ENCODE measurements at places on chromosomes 1 and 21.
A peak's percentile ranks its signal among the peaks of the same experiment; 100 is the strongest.

- DNase-seq, result no peak
Measured at GRCh38 chr1:201181323-201181722, 9.3 kb upstream of the IGFN1 start.

- DNase-seq, result peak; percentile 60
Measured at GRCh38 chr1:31703431-31704270, at the start of gene COL16A1. Gene COL16A1, minus strand, starts transcription at chr1:31704017. Its CDS starts 1,824 bp downstream, at chr1:31702193.

DNA sequence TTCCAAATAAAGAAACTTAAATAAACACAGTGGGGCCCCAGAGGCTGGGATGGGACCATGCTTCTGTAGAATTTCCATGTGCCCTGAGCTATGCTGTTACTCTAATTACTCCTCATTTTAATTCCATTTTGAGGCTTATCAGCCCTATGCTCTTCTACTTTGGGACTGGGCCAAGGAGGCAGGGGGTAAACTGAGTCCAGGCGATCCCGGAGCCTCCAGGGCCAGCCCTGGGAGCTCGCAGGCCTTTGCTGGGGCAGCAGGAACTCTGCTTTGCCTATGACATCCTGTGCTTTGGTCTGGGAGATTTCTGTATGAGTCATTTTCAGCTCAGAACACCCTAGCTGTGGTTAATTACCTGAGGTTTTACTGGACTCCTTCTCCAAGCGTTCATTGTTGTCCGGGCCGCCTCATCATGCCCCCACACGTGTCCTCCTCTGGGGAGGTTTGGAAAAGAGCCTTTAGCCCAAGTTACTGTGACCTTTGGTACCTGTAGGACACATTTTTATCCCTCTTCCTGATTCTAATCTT lies 95.7 kb downstream of the RHOU start:
- DNase-seq, result peak; percentile 90

DNA sequence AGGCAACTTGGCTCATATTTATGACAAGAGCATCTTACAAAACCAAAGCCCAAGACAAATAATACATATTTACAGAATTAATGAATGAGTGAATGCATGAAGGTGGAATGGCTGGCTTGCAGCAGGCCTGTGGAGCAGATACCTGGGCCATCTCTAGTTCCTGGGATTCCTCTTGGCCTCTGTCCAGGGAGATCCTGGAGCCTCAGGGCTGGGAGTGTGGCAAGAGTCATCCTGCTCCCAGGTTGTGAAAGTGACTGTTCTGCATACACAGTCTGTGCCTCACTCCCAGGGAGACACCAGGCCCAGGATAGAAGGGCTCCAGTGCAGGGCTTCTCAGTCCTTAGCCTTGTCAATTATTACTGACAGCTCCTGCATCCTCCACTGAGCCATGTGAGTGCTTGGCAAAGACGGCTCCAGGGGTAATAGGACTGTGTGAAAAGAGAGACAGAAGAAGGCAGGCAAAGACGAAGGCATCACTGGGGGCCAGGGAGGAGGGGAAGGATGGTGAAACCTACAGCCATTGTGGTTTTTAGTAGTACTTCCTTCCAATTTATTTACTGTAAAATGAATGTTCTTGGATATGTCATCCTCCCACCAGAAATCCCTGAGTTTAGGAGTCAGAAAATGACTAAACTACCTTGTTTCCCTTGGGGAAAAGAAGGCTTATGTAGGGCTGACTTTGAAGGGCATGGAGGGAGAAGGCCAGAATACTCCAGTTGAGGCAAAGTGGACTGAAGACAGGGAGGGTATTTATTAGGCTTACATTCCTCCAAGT lies 14.3 kb upstream of the KPRP start:
- DNase-seq, result no peak

- DNase-seq, result no peak
Measured at GRCh38 chr1:171107262-171107940, 16.7 kb downstream of the FMO3 start.

DNA sequence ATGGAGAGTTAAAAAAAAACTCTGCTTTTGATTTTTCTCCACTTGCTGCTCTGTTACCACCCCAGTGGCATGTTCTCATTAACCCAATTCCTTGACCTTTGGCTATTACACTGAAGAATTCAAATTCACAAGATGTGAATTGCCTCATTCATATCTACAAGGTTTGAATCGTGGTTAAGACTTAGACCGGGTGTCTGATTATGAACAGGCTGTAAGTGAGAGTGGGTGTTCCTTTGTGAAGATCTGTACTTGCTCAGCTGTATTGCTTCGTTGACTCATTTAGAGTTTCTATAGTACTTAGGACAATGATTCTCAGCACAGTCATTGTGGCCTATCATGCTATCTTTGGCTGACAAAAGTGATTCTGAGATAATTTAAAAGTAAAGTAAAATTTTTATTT lies 36.4 kb downstream of the DNM3 start:
- no peak for DNase-seq

GRCh38 chr1:234502785-234503184 lies 23.8 kb upstream of the TARBP1 start:
- DNase-seq, result no peak

DNA sequence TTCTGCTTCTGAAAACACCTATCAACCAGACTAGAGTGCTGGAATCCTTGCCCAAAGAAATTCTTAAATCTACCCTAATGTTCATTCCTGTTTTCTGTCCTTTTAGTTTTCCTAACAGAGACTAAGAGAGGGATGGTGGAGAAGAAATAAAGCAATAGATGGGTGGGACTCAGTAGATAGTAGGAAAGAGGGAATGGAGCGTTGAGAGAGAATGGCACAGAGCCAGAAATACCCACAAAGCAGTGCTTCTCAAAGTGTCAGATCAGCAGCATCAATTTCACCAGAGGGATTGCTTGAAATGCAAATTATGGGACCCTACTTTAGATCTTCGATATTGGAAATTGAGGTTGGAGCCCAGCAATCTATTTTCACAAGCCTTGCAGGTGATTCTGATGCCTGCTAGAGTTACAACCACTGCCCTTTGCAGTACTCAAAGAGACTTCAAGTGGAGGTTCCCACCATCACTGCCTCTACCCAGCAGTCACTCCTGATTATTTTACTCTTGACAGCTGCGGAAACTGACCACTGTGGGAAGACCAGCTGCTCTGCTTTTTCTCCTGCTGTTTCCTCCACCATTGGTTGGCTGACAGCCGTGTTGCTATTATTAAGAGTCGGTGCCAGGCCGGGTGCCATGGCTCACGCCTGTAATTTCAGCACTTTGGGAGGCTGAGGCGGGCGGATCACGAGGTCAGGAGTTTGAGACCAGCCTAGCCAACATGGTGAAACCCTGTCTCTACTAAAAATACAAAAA lies 11.4 kb upstream of the PRPF3 start:
- DNase-seq, result no peak

DNA sequence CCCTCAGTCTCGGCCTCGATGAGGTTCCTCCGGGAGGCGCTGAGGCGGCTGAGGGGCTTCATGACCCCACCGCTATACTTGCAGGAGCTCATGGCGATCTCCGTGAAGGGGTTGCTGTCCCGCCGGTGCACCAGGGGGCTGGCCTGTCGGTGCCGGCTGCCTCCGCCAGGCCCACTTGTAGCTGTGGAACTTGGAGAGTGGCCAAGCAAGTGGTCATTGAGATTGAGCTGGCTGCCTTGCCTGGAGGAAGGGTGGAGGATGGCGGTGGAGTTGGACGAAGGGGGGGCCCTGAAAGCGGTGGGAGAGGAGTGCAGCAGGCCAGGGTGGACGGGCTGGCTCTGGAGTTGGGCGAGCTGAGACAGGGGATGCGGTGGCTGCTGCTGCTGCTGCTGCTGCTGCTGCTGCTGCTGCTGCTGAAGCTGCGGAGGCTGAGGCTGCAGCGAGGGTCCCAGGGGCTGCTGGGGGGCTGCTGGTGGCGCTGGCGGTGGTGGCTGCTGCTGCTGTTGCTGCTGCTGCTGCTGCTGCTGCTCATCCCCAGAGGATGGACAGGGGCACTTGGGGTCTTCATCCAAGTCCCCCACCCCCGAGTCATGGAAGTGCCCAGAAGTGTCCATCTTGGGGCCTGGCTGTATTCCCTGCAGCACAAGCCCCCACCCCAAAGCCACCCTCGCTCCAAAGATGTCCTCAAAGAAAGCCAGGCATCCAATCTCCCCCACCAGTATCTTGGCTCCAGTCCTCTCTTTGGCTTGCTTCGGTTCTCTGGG lies 548 bp downstream of the KCNN3 start:
- no peak for DNase-seq

GRCh38 chr1:203239081-203239480 lies 9.6 kb upstream of the CHIT1 start:
- no peak for DNase-seq

GRCh38 chr1:178143730-178144690 lies 50.1 kb downstream of the RASAL2 start:
- DNase-seq, result no peak

DNA sequence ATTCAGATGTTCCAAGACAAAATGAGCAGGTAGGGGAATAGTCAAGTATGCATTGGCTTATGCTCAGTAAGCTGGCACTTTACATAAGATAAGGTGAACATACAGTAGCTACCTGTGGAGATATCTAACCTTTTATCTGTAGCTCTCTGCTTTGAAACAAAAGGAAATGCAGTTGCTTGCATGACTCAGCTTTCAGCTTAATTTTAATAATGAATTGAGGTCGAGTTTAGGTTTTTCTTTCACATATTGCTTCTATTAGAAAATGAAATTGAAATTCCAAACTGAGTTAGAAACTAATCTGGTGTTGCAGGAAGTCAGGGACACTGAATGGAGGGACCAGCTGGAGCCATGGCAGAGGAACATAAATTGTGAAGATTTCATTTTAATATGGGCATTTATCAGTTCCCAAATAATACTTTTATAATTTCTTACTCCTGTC lies 8.3 kb downstream of the FRRS1 start:
- DNase-seq, result no peak

- no peak for DNase-seq
Measured at GRCh38 chr1:18776777-18777176, 82.7 kb downstream of the TAS1R2 start.

DNA sequence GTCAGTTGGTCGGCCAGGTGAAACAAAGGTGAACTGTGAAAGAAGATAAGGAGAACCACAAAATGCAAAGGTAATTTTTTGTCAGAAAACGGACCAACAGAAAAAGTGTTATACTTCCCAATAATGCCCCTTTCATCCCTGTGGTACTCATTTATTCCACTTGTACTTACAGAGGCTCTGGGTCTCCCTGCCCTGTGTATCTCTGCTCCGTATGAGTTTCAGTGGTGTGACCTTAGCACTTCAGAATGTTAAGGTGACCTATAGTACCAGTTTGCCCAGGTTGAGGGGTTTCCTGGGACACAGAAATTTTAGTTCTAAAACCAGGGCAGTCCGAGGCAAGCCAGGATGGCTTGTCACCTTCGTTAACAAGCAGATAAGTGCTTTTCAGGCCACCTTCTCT lies 254.8 kb downstream of the OLFM3 start:
- DNase-seq, result no peak

GRCh38 chr21:26655460-26655859 lies 82.4 kb upstream of the CYYR1 start:
- no peak for DNase-seq

DNA sequence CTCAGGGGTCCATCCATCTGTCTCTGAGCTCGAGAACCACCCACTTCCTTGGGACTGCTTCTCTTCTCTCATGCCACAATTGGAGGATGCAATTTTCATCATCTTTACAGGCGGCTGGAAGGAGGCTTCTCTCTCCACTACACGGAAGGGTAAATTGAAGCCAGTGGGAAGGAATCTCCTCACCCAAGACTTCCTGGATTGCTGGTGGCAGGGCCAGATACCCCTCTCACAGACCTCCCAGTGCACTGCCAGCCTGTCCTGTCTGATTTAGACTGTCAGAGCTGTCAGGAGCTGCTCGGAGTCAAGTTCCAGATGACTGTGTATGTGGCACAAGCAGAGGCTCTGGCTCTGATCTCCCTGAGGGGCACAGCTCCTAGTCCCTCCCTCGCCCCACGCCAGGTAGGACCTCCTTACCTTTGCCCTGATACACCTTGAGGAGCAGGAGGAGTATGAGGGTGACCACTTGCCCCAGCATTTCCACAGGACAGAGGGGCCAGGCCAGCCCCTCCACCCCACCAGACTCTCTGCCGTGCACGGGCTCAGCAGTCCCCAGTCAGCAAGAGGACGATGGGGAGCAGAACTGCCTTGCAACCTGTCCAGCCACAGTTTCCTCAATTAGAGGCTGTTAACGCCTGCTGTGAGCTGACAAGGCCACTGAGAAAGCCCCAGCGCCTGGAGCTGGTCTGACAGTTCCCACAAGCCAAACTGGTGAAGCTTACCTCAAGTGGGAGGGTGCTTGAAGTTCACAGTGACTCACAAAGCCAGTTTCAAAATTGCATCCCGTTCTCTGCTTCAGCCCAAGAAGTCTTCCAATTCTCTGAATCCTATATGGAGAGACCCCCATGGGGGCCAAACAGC lies at the start of gene CD244:
TSS of gene CD244 (minus strand) at position 685 of the 858 bp plus-strand sequence. CDS start at position 475, 210 bp downstream.
- no peak for DNase-seq

DNA sequence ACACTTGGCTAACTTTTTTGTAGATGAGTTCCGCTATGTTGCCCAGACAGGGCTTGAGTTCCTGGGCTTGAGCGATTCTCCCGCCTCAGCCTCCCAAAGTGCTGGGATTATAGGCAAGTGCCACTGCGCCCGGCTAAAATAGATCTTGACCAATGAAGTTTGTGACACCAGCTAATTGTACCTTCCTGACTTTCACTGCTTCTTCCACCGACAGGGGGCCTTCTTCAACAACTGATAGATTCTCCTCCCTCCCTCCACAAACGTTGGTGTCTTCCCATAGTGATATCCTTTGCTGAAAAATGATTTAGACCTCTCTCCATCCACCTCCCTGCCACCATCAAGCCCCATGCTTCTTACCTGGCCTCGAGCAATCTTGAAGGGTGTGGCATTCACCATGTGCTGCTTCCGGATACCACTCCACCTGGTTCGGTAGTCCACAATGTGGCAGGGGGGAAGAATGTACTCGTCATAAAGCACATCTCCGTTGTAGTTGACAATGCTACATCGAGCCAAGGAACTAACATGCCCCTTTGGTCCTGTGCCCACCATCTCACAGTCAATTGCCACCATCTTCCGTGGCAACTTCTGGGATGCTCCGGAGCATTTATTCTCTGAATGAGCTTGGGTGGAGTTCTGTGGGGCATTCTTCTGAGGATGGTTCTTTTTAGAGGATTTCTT lies 1.6 kb upstream of the METTL25B start:
- no peak for DNase-seq

GRCh38 chr1:33320619-33321165 lies at the start of gene A3GALT2:
Gene A3GALT2, minus strand, starts transcription at chr1:33321098. Its CDS starts 0 bp downstream, at chr1:33321098.
- no peak for DNase-seq

DNA sequence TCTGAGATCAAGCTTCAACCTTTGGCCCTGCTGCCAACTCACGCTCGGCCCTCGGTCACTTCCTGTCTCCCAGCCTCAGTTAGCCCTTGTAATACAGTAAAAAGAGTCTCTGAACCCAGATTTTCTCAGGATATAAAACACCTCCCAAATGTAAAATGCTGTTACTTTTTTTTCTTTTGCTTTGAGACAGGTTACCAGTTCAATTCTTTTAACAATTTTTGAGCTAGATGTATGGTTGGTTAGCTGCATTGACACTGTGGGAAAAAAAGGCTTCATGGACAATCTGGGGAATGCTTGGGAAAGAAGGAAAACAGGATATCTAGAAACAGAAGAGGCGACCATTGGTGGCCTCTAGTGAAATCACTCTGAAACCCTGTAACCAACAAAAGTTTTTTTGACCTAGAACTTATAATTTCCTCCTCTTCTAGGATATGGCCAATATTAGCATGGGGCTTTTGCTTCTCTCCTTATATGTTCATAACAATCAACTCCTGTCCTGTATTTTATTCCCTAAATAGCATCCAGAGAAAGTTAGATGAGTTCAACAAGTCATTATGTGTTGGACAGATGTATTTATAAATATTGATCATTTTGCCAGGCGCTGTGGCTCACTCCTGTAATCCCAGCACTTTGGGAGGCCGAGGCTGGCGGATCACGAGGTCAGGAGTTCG lies 1.3 kb downstream of the CMPK1 start:
- no peak for DNase-seq

Measured in urothelium cell line (cell line).